ENCODE measurements at places on chromosomes 5 and 9. TPM values are rescaled to one million over a fixed set of nuclear protein-coding genes. Genes with fewer than 3 reads are reported as not detected.

Gene SUSD3
- total RNA-seq, result 7.2 TPM

Gene SLC35A4
- total RNA-seq, result 20.0 TPM

Gene TICAM2
- 19.7 TPM for total RNA-seq

Gene IFNA2
- total RNA-seq, result not detected

Gene ATP10B
- not detected for total RNA-seq

Gene CYLC2
- total RNA-seq, result not detected

Gene CDKN2A
- 1.8 TPM for total RNA-seq

Gene KLF4
- total RNA-seq, result 27.7 TPM

Gene EPB41L4B
- total RNA-seq, result 11.4 TPM

Gene GPR151
- not detected for total RNA-seq

Gene LCN1
- total RNA-seq, result not detected

Gene CFAP157
- total RNA-seq, result 0.13 TPM

Gene SCAMP1
- total RNA-seq, result 73.4 TPM

Gene SLC23A1
- total RNA-seq, result not detected

Gene FUBP3
- total RNA-seq, result 39.5 TPM

Gene RNF224
- total RNA-seq, result not detected

Gene DNM1
- 9.4 TPM for total RNA-seq

Gene TNC
- total RNA-seq, result 1,433 TPM

Data from articular chondrocyte of knee joint (primary cell).